ENCODE measurements at places on chromosomes 3 and 15. TPM values are rescaled to one million over a fixed set of nuclear protein-coding genes. Genes with fewer than 3 reads are reported as not detected.

The STRIT1 gene
- not detected for total RNA-seq

The APOD gene
- total RNA-seq, result not detected

The KLHL18 gene
- 51.5 TPM for total RNA-seq

The ZBBX gene
- not detected for total RNA-seq

The TRH gene
- total RNA-seq, result not detected

The SLC35G2 gene
- 0.31 TPM for total RNA-seq

The IL5RA gene
- not detected for total RNA-seq

The FOXL2 gene
- total RNA-seq, result not detected

The NRROS gene
- 44.0 TPM for total RNA-seq

DNA sequence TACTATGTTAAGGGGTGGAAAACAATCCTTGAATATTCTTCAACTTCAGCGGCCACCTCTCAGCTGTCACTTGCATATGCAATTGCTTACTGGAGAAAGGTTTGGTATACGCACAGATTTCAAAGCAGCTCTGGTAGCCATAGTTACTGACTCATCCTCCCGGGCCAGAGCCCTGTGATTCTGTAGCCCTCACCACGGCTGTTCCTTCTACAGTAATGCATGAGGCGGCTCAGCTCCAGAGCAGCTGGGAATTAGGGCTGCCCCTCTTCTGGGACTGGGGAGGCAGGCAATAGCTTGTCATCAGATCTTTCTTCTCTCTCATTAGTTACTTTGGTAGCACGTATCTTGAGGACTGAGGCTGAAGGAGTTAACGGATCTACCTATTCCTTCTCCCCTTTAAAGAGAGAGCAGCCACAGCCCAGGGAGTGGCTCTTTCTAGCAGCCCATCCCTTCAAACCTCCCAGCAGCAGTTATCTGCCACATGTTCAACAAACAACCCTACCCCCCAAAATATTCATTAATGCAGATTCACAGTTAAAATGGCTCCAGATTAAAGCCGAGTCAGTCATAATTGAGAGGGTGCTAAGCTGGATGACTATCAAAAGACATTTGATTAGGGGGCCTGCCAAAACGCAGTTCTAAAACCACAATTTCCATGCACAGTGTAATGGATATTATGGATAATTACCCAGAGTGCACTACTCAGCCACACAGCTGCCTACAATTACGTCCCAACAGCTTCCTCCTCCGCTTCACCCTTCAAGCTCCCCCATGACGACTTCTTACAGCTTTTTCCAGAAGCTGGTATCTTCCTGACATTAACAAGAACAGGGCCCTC lies 54.7 kb downstream of the ETV5 start:
- no peak for DNase-seq

DNA sequence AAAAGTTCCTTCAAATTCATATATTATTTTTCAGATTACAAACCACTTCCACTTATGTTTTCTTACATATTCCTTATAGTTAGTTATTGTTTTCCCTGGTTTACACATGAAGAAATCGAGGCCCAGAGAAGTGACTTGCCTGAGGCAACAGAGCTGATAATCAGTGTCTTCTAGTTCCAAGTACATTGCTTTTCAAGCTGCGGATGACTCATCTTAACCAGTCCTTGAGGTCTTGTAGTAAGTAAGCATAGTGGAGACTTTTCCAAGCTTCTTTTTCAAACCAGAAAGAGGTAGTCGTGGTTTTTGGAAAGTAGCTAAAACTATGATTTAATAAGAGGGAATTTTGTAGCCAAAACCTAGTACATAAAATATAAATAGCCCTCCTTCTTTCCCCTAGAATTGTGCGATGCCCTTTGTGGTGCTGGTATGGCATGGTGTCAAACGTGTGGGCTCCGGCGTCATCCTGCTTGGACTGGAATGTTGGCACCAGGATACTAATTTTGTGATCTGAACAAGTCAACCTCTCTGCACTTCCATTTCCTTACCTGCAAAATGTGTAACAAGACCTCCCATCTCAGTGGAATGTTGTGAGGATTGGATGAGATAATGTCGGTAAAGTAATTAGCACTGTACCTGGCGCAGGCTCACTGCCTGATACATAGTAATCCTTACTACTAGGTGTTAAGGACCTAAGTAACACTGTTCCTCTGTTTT lies 19.0 kb upstream of the DLG1 start:
- no peak for DNase-seq

GRCh38 chr3:140917772-140918171 lies 23.9 kb upstream of the SLC25A36 start:
- no peak for DNase-seq

GRCh38 chr3:33221241-33221640 lies 2.6 kb upstream of the SUSD5 start:
- no peak for DNase-seq

- no peak for DNase-seq
Observed at GRCh38 chr15:36775209-36775608, 195.8 kb downstream of the CDIN1 start.

DNA sequence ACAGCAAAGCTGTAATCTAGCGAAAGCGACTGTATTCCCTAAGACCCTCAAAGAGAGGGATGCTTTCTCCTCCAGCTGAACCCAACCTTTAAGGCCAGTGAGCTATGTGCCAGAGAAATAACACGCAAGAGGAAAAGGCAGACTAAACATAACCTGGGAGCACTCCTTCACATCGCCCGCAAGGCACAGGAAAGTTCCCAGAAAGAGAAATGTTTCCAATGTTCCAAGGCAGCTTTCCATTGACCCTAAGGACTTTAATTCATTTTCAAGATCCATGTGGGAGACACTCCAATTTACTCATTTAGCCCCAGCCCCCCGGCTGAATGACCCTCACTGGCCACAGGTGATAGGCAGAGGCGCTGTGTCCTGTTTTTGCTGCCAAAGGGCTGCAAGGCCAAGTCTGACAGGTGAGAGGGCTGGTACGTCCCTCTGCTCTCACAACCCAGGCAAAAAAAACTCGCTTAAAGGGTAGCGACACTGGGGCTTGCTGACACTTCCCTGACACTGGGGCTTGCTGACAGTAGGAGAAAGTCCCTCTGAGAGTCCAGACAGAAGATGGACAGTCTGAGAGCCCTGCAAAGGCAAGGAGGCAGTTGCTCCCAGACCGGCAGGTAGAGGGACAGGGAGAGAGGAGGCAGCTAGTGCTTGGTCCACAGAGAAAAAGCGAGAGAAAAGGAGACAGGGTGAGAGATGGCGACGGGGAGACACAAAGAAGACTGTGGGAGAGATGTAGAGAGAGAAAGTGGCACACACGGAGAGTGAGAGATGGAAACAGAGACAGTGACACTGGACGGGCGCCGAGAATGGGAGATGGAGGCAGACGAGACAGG lies 702 bp downstream of the ARHGEF3 start:
- no peak for DNase-seq

GRCh38 chr15:46703020-46703861 lies 1014.1 kb upstream of the SEMA6D start:
- DNase-seq, result peak; percentile 15

- no peak for DNase-seq
Observed at GRCh38 chr15:37289109-37289765, 188.9 kb upstream of the MEIS2 start.

DNA sequence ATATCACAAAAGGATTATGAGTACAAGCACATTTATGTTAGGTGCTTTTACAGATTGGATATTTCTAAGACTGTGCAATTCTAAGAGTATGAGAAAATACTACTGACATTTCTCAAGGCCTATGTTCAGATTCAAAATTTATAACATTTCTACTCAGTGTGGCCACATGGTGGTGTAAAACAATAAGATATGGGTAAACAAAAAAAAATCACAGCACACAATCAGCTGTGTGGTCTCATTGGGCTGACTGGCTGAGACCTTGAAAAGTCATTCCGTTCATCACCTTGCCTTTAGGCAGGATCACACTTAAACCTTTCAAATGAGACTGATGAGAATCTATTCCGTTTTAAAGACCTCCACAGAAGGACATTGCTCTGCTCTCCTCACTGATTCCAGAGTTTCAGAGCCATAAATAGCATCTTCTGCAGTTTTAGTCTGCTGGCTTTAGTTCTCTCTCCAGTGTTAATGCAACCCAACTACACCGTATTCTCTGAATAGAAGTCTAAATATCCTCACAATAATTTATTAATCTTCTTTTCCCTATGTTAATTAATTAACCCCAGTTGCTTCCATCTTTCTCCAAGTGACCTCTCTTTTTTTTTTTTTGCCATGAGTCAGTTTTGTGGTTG lies 158.2 kb downstream of the SPATA16 start:
- DNase-seq, result no peak

DNA sequence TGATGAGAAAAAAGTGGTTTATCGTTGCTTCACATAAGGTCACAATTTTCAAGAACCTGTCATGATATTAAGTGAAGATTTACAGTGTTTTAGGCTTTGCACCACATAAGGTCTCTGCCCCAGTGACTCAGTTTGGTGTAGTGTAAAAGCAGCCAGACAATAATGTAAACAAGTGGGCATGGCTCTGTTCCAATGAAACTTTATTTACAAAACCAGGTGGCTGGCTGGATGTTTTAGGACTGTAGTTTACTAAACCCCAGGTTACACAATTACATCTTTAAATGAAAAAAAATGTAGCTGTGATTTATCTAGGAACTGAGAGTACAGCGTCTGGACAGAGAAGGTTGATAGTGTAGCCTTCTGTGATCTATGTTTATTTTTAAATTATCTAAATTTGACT lies 9.7 kb upstream of the FBXL22 start:
- DNase-seq, result no peak

GRCh38 chr3:189165092-189165612 lies 6.6 kb upstream of the TPRG1 start:
- no peak for DNase-seq

GRCh38 chr15:36831904-36832287 lies 252.5 kb downstream of the CDIN1 start:
- no peak for DNase-seq

DNA sequence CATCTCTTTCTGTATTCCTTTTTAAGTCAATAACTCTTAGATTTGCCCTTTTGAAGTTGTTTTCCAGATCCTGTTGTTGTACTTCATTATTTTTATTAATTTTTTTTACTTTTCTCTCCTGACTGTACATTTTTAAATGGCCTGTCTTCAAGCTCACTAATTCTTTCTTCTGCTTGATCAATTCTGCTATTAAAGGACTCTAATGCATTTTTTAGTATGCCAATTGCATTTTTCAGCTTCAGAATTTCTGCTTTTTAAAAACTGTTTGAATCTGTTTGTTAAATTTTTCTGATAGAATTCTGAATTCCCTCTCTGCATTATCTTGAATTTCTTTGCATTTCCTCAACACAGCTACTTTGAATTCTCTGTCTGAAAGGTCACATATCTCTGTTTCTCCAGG lies 5.6 kb downstream of the OR5K4 start:
- DNase-seq, result no peak

DNA sequence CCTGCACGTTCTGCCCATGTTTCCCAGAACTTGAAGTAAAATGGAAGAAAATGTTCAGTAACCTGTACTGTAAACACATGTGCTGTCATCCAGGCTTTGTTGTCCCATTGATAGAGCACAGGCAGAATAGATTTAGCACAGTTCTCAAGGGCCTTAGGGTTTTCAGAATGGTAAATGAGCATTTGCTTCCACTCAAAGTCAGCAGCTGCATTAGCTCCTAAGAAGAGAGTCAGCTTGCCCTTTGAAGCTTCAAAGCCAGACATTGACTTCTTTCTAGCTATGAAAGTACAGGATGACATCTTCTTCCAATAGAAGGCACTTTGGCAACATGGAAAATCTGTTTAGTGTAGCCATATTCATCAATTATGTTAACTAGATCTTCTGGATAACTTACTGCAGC lies 76.2 kb upstream of the TMEM108 start:
- DNase-seq, result no peak

DNA sequence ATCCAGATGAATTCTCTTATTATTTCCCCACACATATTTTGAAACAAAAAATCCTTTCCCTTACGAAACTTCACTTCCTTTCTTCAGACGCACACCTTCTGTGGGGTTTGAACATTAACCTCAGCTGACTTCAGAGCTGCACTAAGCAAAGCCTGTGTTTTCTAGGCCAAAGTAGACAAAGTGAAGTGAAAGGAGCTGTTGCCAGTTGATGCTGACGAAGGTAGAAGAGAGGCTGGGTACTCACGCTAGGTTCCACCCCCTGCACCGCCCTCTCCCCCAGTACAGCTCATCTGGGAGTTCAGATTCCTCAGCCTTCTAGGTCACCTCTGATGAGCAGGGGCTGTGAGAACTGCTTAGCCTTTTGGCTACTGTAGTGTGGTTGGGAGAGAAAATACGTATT lies 24.1 kb downstream of the DUT start:
- DNase-seq, result no peak

DNA sequence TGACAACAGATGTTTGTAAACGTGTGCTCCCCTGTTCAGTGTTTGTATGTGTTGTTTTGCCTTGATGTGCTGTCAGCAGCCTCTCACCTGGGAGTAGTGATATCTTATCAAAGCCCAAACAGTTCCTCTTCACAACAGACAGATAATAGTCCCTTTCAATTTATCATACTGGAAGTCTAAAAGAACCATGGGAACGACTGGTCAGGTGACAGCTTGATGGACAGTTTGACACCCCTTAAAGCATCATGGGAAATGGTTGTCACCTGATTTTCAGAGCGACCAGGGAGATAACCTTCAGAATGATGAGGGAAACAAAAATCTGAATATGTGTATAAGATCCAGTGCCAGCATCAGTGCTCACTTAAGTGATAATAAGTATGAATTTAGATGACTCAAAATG lies 146.3 kb upstream of the SOX2 start:
- no peak for DNase-seq

- DNase-seq, result peak; percentile 97
Observed at GRCh38 chr3:46538803-46539442, 27.2 kb downstream of the LRRC2 start.

GRCh38 chr15:43150191-43150929 lies 17.0 kb downstream of the TMEM62 start:
- DNase-seq, result no peak

GRCh38 chr3:108102420-108103039 lies 11.7 kb upstream of the CD47 start:
- no peak for DNase-seq

DNA sequence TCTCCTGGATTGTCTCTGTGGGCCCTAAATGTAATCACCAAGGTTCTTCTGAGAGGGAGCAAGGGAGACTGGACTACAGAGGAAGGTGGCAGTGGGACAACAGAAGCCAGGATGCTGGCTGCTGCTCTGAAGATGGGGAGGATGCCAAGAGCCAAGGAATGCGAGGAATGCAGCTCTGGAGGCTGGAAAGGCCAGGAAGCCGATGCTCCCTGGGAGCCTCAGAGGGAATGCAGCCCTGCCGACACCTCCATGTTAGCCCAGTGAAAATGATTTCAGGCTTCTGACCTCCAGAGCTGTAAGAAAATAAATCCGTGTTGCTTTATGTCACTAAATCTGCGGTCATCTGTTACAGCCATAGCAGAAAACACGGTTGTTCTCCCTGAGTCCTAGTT lies 44.1 kb downstream of the UMPS start:
- DNase-seq, result no peak

Measured in GM12878 (cell line).